ENCODE measurements at places on chromosomes 6 and 20.
A peak's percentile ranks its signal among the peaks of the same experiment; 100 is the strongest.

DNA sequence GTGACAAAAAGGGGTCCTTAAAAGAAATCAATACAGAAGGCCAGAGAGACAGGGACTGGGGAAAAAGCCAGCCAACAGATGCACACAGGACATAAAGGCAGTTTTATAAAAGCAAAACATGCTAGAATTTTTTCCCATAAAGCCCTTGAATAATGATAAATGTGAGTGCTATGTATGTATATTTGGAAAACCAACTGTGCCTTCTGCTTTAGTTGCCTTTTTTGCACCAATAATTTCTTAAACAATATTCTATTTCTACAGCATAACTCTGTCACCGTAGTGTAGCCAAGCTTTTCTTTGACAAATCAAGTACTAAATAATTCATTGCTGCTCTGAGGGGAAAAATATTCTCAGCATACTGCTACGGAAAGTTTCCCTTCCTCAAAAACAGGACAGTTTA, 730.6 kb upstream of the NRSN1 start:
- DNase-seq, result no peak

DNA sequence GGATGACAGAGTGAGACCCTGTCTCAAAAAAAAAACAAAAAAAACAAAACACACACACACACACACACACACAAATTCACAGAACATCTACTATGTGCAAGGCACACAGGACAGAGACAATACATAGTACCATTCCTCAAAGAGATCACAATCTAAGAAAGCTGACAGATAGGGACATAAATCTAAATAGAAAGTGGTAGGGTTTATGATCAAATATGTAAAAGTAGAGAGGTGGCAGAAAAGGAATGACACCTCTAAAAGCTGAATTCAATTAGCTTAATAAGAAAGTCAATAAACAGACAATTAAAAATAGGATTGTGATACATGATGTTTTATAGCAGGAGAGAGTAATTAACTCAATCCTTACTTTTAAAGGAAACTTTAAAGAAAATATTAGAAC, 41.5 kb downstream of the USP45 start:
- no peak for DNase-seq

DNA sequence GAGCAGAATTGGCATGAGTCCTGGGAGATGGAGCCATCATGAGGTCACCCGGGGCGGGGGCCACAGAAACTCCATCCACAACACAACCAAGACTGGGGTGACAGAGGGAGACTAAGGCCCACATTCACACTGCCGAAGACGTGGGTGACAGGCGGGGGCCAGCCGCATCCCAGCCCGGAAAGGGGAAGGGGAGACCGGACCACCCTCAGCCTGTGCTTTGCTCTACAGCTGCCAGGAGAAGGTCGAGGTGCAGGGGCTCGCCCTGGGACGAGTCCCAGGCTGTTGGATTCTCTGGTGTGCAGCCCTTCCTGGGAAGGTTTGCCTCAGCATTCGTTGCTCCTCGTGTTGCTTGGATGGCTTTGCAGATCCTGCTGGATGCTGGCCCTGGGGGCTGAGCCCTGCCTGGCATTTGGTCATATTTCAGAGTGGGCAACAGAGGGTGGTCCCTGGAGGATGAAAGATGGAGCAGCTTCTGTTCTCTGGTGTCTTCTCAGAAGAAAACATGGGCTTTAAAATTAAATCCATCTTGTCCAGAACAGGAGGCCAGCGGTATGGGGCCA, 328.9 kb downstream of the TAF4 start:
- DNase-seq, result no peak

DNA sequence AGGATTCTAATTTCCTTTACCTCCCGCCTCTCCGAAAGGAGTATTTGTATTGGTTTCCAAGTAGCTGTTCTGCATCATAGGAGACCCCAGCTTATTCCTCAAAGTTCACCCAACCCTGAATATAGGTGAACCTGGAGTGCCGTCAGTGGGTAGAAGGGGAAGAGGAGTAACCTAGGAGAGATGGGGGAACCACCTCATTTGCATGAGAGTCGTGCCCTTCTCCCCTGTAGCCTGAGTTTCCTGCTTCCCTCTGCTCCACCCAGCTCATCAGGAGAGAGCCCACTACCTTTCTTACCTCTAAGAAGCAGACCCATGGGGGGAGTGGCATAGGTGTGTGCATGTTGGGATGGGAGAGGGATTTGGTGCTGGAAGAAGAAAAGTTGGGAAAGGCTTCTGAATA, 17.3 kb upstream of the WFDC2 start:
- no peak for DNase-seq

DNA sequence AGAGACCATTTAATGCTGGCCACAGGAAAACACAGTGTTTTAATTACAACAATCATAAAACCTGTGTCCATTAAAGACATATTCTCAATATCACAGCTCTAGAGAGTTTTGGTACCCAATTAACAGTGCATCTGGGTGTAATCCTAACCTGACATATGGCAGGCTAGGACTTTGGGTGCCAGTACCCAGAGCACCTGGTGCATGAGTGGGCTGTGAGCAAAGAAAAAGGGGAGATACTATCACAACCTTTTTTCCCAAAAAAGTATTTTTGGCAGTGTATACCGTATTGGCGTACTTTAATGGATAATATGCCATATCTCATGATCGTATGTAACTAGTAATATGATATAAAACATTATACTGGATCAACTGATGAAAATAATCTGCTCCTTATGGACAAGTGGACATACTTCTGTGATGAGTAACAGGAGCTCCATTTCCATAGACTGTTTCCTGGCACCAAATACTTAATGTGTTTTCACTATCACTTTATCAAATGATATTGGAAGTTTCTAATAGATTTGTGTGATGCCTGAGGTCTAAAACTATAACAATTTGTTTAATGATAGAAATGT, 91.7 kb downstream of the COL19A1 start:
- no peak for DNase-seq

DNA sequence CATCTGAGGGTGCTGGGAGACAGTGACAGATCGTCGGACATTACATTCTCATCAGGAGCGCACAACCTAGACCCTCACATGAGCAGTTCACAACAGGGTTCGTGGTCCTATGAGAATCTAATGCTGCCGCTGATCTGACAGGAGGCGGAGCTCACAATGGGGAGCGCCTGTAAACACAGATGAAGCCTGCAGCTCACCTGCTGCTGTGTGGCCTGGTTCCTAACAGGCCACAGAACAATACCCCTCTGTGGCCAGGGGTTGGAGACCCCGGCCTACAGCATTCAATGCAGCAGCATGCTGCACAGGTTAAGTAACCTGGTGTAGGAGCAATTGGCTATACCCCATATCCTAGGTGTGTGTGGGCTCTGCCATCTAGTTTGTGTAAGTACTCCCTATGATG, 19.5 kb downstream of the ANKRD60 start:
- DNase-seq, result no peak

GRCh38 chr20:53247468-53248103, 275.4 kb downstream of the TSHZ2 start:
- DNase-seq, result no peak

GRCh38 chr6:154520280-154520679, 9.8 kb upstream of the CNKSR3 start:
- no peak for DNase-seq

DNA sequence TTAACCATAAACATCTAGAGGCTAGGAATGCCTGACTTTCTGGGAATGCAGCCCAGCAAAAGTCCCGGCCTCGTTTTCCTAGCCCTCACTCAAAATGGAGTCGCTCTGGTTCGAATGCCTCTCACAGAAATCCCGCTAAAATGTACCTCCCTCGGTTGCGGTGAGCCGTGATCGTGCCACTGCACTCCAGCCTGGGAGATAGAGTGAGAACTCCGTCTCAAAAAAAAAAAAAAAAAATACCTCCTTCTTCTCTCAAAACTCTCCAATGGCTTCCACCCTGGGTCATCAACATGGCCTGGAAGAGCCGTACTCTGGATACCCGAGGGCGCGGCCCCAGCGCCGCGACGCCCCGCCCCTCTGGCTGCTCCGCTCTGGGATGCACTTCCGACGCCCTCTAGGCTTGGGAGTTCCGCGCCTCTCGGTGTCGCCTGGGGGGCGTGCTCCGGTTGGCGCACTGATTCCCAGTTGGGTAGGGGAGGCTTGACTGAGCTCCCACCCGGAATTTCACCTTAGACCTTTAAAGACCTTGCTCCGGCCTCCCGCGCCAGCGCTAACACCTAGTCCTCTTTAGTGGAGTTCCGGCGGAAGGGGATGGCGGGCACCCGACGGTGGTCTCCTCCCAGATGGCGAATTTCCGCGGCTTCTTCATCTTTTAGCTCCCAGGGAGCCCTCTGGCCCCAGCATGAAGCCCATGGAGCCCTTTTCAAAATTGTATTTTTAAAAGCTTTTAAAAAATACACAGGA, 12.3 kb downstream of the HMGN4 start:
- no peak for DNase-seq

DNA sequence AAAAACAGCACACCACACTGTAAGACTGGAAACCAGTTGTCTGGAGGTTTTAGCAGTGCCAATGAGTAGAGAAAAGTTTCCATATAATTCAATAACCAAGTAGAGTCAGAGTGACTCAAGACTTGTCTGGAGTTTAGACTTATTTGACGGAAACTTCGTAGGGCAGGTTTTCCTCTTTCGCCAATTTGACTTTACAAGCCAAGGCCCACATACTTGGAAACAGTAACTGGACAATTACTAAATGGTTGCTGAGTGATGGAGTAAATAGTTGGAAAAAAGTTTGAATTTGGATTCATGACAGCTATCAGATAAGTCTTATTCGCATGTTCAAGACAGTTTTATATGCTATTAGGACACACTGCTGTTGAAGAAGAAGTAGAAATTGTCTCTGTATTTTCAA, 48.1 kb upstream of the CTAGE9 start:
- peak; percentile 68 for DNase-seq

- peak; percentile 4 for DNase-seq
These were observed 63.9 kb downstream of the FHL5 start for GRCh38 chr6:96626759-96627364.

DNA sequence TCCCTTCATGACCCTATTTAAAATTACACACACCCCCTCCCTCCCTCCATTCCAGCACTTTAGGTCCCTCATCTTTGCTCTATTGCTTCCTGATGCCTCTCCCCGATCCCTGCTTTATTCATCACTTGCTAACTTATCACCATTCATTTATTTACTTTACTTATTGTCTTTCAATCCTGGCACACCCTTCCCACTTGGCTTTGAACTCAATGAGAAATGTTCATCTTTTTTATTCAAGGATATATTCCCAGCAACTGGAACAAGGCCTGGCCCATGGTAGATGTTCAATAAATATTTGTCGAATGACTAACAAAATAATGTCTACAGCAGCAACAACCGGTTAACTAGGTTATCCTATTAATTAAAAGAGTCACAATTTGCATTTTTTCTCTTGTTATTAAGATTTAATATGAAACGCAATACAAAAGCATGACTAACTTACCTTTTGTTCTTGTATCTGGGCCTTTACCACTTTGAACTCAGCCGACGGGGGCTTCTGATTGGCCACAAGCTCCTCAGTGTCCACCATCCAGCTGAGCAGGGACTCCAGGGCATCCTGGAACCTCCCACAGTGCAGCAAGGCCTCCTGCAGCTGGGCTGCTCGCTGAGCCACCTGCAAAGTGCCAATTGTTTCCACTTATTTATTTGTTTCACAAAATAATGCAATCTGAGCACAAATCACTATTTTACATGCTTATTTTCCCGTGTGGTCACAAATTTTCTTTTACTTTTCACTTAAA, 107.8 kb downstream of the DST start:
- no peak for DNase-seq

DNA sequence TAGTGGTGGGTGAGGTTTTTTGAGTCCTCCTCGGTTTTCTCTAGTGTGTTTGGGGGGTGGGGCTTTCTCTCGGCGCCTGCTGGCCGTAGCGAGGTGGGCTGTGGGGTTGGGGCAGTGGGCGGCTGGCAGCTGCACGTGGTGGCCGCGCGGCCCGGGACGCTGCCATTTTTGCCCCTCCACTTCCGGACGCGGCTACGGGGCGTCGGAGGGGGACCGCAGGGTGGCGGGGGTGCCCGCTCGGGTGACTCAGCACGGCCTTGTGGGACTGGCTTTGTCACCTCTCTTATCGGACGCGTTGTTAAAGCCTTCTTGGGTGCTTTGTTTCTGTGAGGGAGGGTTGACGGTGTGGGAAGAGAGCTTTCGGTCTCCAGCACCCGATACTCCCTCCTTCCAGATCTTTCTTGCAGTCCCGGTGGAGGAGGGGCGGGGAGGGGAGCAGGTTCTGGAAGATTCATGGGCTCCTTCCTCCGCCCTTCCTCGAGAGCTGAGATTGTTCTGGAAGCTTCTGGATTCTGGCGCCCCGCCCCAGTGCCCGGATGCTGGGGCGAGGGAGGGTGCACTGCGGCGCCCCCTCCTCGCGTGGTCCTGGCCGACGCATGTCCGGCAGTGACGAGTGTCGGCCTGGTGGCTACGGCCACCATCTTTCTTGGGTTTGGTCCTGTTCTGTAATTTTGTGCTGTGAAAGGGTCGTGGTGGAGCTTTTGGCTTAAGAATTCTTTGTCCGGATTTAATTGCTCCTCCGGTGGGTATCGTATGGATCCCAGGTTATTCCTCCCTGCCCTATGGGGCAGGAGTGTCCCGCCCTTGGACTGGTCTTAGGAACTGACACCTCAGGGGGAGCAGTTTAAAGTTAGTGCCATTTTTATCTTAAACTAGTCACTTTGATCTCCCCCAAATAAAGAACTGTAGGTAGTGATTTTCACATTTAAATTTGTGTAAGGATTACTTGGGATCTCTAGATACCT, 719 bp downstream of the HSP90AB1 start:
- no peak for DNase-seq

- DNase-seq, result no peak
These were observed 34.4 kb upstream of the ASF1A start for GRCh38 chr6:118859517-118860064.

- no peak for DNase-seq
These were observed 115.2 kb upstream of the SCGN start for GRCh38 chr6:25536781-25537180.

GRCh38 chr6:84847390-84848160, 83.2 kb upstream of the TBX18 start:
- no peak for DNase-seq

GRCh38 chr20:61271312-61272231, 19.5 kb downstream of the CDH4 start:
- no peak for DNase-seq

GRCh38 chr6:73747289-73747688, 51.3 kb downstream of the CD109 start:
- DNase-seq, result no peak

DNA sequence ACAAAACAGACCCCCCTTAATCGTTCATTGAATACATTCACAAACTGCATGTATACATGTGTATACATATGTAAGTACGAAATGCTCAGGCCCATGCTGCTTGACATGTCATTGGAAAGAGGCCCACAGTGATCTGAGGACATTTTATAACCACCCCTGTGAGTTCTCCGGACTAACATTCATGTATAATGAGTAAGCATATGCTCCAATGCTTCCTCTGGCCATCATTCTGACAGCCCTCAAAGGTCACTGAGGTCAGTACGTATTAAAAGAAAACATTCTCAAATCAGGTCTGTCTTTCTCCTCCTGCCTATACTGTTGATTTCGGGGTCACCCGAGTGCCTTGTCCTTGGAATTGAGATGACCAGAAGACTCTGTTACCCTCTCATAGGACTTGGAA, 54.9 kb downstream of the TENT5A start:
- DNase-seq, result no peak

- no peak for DNase-seq
These were observed 339.6 kb upstream of the PRDM1 start for GRCh38 chr6:105746509-105746908.

GRCh38 chr6:701215-701614, 8.3 kb upstream of the EXOC2 start:
- DNase-seq, result no peak

GRCh38 chr20:46548688-46549087, 1.8 kb downstream of the OCSTAMP start:
- no peak for DNase-seq
